T-helper 9 cell (primary cell): ENCODE measurements at places on chromosomes 16 and 17.

DNA sequence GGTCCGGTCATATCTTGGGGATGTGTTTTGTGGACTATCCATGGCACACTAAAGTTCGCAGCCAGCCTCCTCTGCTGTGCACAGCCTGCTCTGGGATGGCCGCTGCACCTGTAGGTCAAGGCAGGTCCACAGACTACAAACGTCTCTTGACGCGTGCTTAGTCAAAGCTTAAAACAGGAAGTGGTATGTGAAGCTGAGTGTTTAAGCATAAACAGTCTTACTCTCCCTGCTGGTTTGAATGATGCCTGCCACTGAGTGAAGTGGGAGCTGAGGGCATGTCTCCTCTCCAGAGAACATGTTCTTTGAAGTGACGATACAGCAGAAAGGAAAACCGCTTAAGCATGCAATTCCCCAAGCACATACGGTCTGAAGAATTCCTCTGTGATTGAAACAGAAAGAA is 365.6 kb downstream of the SLC39A11 start:
- DNase-seq: no peak

DNA sequence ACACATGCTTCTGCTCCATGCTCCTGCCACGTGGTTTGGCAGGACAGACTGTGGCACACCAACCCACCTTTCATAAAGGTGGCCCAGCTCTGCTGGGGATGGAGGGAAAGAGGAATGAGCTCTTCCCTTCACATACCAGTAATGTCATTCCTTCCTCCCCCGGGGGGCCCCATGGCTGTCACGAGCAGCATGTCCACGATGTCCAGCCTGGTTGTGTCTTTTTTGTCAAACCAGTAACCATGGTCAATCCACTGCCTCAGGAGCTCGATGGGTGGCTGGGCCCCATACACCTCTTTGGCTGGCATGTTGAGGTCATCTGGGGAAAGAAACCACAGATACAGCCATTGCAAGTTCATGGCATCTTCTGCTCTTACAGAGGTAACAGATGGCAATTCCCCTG is 96.6 kb downstream of the LYRM1 start:
- no peak for DNase-seq

DNA sequence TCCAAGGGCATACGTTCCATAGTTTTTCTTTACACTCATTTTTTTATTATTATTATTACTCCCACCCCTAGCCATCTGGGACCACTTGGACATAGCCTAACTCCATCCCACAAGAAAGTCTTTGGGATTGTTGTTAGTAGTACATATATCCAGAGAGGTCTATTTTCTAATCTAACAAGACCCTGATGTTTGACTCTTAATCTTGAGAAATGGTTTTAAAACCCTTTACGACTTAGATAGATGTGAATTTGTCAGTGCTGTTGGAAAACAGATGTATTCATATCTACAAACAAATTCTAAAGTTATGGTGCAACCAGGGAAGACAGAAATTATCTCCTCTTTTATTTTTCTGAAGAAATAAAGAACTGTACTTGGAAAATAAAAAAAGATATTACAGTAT is 197.8 kb downstream of the CDH11 start:
- no peak for DNase-seq

GRCh38 chr17:32621612-32622312 is 135.0 kb downstream of the CDK5R1 start:
- DNase-seq: no peak

DNA sequence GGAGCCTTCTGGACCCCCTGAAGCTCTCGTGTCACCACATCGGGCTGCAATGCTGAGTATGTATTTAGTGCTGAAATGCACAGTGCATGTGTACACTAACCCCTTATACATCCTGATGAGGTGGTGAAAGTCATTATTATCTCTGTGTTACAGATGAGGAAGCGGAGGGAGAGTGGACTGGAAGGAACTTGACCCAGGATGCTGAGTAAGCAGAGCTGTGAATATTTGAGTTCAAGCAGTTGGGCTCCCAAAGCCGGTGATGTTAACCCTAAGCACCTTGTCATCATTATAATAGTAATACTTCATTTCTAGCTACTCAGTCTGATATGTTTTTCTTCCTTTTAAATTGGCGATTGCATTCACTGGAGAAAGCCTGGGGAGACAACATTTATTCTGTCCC is 25.9 kb upstream of the NKD1 start:
- no peak for DNase-seq

- DNase-seq: no peak
Observed at GRCh38 chr17:8173056-8173870, 2.9 kb downstream of the TMEM107 start.

DNA sequence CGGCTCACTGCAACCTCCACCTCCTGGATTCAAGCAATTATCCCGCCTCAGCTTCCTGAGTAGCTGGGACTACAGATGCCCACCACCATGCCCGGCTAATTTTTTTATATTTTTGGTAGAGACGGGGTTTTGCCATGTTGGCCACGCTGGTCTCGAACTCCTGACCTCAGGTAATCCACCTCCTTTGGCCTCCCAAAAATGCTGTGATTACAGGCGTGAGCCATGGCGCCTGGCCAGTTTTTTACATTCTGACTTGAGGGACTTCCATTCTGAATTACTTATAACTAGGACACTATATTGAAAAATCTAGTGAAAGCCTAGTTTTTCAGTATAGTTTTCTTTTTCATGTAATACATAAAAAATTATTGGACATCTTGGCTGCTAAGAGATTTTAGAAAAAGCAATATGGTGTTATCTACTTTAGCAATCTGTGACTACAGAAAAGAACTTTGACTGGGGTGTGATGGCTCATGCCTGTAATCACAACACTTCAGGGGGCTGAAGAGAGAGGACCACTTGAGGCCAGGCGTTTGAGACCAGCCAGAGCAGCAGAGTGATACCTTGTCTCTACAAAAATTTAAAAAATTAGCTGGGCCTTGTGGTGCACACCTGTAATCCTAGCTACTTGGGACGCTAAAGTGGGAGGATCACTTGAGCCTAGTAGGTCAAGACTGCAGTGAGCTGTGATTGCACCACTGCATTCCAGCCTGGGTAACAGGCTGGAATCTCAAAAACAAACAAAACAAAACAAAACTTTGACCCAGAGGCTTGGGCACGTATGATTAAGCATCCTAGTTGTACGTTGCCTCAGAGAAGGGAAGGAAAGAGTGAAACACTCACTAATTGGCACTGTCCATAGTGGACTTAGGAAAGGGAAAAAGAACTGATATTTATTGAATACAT is 26.8 kb upstream of the GOSR1 start:
- DNase-seq: no peak

DNA sequence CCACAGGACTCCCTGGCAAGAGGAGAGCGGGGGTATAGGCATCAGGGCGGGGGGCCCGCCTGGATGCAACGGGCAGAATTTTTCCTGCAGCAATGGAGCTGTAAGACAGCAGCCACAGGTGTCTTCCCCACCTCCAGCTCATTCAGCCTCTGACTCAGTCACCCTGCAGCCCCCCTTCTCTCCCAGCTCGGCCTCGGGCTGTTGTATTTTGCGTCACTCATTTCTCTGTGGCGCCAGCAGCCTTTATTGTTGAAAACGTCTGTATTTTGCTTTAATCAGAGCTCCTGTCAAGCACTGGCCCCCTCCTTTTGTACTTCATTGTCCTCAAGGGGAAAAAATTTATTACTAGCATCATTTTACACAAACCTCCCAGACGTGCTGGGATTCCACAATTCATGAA is 117.7 kb downstream of the WSCD1 start:
- DNase-seq: no peak

DNA sequence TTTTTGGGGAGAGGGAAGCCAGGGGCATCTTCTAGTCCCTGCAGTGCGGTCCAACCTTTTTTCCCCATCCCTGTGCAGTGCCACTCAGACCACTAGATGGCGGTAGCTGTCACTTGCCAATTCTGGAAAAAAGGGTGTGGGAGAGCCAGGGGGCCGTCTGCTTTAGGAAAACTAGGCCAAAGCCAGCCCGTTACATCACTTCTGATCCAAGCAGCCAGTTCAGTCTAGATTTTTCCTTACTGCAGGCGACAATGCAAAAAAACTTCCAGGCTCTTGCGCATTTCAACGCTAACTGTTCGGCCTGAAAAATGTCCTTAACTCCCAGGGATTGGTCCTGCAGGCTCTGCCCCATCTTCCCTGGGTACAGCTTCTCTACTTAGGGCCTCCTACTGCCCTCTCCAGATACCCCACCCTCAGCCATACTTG is 69.2 kb upstream of the CES5A start:
- DNase-seq: peak; percentile 35

DNA sequence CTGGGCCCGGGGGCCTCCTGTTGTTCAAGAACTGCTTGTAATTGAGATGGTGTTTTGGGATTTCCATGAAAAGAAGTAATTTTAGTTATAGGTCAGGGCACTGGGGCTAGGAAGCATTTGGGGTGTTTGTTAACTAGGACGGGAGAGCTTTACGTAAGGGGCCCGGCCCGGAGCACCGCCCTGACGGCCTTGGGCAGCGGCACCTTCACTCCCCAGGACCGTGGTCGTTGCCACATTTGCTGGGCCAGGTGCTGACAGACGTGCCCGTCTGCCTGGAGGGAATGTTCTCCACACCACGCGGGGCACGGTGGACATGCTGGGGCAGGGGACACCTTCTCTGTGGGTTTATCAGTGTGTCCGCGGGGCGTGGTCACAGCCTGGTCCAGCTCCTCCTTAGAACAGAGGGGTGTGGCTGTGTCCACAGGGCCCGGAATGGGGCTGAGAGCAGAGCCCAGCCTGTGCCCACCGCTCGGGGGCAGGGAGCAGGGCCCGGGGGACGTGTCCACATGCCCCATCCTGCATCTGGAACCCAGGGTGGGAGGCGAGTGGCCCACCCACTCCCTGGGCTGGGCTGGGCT is 57.7 kb downstream of the BAIAP2 start:
- no peak for DNase-seq

- no peak for DNase-seq
Observed at GRCh38 chr17:48856122-48856821, 25.4 kb downstream of the CALCOCO2 start.

DNA sequence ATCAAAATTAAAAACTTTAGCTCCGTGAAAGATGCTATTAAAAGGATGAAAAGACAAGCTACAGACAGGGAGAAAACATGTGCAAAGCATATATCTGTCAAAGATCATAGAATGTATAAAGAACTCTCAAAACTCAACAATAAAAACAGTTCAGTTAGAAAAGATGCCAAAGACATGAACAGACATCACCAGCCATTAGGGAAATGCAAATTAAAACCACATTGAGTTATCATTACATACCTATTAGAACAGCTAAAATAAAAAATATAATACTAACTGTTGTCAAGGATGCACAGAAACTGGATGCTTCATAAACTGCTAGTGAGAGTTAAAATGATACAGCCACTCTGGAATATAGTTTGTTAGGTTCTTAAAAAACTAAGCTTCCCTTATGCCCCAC is 58.8 kb downstream of the NFATC3 start:
- no peak for DNase-seq

DNA sequence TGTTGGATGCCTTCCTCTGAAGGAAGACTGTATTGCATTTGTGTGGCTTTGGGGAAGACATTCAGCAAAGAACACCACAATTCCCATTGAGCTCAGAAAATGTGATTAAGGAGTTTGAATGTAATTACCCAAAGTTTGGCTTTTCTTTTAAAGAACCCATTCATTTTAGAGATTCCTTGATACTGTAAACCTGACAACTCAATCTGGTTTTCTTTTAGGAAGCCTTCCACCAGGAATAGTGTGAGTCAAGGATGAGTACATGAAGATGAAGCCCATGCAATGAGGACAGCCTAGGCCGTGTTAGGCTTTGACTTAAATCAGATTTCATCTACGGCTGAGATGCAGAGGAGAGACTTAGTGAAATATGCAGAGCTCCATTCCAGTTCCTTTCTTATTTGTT is 271.7 kb upstream of the TBX2 start:
- DNase-seq: no peak

GRCh38 chr16:84838383-84838948 is 18.7 kb downstream of the CRISPLD2 start:
- no peak for DNase-seq

DNA sequence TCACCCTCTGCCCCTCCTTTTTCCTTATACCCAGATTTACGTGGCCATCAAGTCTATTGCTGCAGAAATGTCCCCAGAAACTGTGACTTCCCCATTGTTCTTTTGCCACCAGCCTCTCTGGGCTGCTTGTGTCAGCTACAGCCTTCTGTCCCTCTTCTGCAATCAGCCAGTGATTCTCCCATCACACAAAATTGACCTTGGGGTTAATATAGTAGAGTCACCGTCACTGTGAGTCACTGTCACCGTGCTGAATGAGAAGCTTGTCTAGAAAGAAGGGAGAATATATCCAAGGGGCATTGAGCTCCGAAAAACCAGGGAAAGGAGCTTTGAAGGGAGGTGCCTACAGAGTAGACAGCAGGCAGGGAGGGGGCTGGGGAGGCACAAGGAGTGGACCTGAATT is 290.5 kb downstream of the HAPSTR1 start:
- no peak for DNase-seq

DNA sequence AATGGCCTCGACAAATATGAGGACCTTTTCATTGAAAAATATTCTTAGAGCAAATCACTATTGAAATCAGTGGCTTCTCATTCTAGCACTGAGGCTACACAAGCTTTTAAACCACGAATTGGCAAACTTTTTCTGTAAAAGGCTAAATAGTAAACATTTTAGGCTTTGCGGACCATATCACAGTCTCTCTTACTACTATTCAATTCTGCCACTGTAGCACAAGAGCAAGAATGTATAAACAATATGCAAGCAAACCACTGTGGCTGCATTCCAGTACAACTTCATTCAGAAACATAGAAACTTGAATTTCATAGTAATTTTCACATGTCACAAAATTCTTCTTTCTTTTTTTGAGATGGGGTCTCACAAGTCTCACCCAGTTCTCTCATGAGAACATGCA is 49.1 kb downstream of the PHLPP2 start:
- no peak for DNase-seq

- DNase-seq: no peak
Observed at GRCh38 chr16:35752773-35753558, 2293.6 kb downstream of the TP53TG3F start.

DNA sequence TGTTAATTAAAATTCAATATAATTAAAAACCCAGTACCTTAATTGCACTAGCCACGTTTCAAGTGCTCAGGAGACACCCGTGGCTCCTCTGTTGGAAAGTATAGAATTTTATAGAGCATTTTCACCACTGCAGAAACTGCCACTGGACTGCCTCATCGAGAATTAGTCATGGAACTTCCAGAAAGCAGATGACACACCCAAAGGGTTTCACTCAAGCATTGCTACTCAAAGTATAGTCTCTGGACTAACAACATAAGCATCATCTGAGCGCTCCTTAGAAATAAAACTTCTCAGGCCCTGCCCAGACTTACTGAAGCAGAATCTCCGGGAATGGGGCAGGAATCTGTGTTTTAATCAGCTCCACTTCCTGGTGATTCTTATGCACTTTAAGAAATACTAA is 63.5 kb upstream of the GPR139 start:
- DNase-seq: no peak
